Cardiac muscle cell (in vitro differentiated cells and primary cell): ENCODE measurements at places on chromosomes 3 and 15. TPM values are rescaled to one million over a fixed set of nuclear protein-coding genes. Genes with fewer than 3 reads are reported as not detected.

Gene TERC
- 0.61 TPM in 1 of 2 replicates, not detected in the other for polyA plus RNA-seq

DNA sequence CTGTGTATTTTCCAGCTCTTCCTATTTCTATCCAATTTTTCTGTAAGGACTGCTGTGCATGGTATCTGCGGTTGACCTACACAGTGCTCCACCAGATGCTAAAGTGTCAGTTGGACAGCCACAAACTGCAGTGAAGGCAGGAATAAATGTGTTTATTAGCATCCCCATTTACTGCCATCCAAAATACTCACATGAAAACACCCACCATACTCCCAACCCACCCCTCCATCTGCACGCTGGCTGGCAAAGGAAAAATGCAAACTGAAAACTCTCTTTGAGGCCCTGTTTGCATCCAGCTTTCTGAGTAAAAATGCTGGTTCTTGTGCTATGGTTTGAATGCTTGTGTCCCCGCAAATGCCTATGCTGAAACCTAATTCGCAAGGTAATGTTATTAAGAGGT, 515.5 kb downstream of the ZNF385D start:
- no peak for DNase-seq
- H3K27me3 ChIP-seq: no peaks in the 10 kb centered on the region
- H3K36me3 ChIP-seq: no peaks in the 10 kb centered on the region
- no peak overlapping the region for H3K4me3 ChIP-seq

GRCh38 chr15:98035134-98035533, 74.6 kb downstream of the ARRDC4 start:
- DNase-seq: no peak
- no peak overlapping the region for H3K27ac ChIP-seq
- H3K4me3 ChIP-seq: no peak overlapping the region
- no peaks in the 10 kb centered on the region for H3K36me3 ChIP-seq
- H3K27me3 ChIP-seq: no peaks in the 10 kb centered on the region

Gene FETUB
- not detected in 2 replicates for polyA plus RNA-seq

- H3K4me1 ChIP-seq: peaks cover 17% of the 10 kb centered on the region
- no peak for DNase-seq
- H3K27me3 ChIP-seq: no peaks in the 10 kb centered on the region
- no peak overlapping the region for H3K27ac ChIP-seq
These were observed 101.6 kb downstream of the CPN2 start for GRCh38 chr3:194249323-194250097.

DNA sequence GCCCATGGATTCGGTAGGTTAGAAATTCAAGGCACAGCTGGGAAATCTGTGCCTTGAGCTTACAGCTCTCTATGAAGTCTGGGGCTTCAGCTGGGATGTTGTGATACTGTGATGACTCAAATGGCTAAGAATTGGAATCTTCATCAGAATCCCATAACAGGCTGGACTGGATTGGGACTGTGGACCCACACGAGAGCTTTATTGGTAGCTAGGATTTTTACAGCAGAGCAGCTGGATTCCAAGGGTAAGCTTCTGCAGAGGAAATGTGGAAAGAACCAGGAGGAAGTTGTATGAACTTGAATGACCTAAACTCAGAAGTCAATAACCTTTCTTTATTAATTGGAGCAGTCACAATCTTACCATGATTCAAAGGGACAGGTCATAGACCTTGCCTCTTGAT, 1187.1 kb downstream of the ROBO1 start:
- H3K27me3 ChIP-seq: no peaks in the 10 kb centered on the region
- DNase-seq: no peak
- no peak overlapping the region for H3K4me3 ChIP-seq
- H3K4me1 ChIP-seq: no peaks in the 10 kb centered on the region
- H3K27ac ChIP-seq: no peak overlapping the region
- H3K36me3 ChIP-seq: no peaks in the 10 kb centered on the region

DNA sequence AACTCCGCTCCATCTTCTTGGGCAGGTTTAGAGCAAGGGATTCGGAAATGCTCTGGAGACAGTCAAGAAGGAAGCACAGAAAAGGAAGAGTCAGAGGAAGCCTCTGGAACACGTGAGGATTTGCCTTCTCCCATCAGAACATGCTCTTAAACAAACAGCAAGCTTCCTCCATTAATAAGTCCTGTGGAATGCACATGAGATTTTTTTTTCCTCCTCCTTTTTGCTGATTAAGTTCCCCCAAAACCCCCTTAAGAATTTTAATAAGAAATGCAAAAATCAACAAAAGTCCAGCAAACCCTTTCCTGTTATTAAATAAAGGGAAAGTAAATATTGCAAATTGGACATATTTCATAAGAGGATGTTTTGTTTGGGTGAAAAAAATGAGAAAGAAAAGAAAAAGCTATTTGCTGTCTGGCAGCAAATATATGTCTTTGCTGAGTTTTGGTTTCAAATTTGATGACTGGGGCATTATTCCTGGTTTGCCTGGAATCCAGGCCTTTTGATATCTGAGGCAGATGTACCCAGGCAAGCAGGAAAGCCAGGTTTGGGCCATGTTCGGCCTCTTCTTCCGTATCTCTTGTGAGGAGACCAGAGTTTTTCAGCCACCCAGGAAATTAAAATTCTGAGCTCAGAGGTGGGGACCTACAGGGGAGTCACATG, 7.9 kb upstream of the TSEN2 start:
- H3K27me3 ChIP-seq: no peaks in the 10 kb centered on the region
- H3K27ac ChIP-seq: no peak overlapping the region
- peak; percentile 63 for DNase-seq
- H3K4me1 ChIP-seq: no peaks in the 10 kb centered on the region

Gene ERICH6
- 0.44 and 0.55 TPM in 2 replicates for polyA plus RNA-seq

- H3K4me3 ChIP-seq: no peak overlapping the region
- H3K4me1 ChIP-seq: peaks cover 31% of the 10 kb centered on the region
- H3K27me3 ChIP-seq: no peaks in the 10 kb centered on the region
- H3K36me3 ChIP-seq: no peaks in the 10 kb centered on the region
- H3K27ac ChIP-seq: no peak overlapping the region
These were observed 23.5 kb upstream of the APEH start for GRCh38 chr3:49650637-49651036.

DNA sequence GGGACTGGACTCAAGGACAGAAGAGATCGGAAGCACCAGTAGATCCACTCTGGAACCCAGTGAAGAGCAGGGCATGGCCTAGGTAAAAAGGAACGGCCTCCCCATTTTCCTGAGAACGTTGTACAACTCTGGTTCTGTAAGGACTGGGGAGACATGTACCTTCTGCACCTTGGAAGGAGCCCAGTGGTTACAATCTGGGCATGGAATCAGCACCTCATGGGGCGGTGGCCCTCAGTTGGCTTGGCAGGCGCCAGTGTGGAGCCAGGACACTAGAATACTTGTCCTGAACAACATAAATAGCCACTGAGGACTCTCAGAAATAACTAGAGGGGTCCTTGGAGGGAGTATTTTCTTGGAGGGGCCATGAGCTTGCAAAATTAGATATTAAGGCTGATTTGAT, 25.6 kb downstream of the EAF1 start:
- no peaks in the 10 kb centered on the region for H3K36me3 ChIP-seq
- H3K4me1 ChIP-seq: no peaks in the 10 kb centered on the region
- H3K27ac ChIP-seq: no peak overlapping the region

DNA sequence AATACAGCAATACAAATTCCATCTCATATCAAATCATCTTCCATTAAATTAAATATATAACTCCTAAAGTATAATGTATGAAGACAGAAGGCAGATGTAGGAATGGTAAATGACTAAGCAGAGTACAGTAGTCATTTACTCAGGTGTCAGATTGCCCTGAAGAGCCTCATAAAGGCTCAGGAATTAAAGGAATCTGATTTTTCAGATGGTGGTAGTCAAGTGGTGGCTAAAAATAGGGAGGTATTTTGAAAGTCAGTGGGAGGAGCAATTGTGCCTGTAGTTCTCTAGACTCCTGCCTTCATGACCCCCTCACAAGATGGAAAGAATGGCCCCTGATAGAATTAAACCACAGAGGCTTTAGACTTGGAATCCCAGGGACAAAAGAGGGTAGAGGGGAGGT, 142.7 kb upstream of the SYNPR start:
- peaks cover 17% of the 10 kb centered on the region for H3K4me1 ChIP-seq
- no peak for DNase-seq
- H3K36me3 ChIP-seq: no peaks in the 10 kb centered on the region
- H3K27me3 ChIP-seq: no peaks in the 10 kb centered on the region
- no peak overlapping the region for H3K4me3 ChIP-seq
- H3K27ac ChIP-seq: peak overlapping the region; percentile 98

GRCh38 chr15:38377636-38378035, 76.3 kb upstream of the FAM98B start:
- H3K4me3 ChIP-seq: no peak overlapping the region
- no peaks in the 10 kb centered on the region for H3K36me3 ChIP-seq
- H3K4me1 ChIP-seq: no peaks in the 10 kb centered on the region

Gene MST1R
- 2.1 and 3.4 TPM in 2 replicates for polyA plus RNA-seq

- no peaks in the 10 kb centered on the region for H3K36me3 ChIP-seq
- peaks cover 6% of the 10 kb centered on the region for H3K4me1 ChIP-seq
- no peak overlapping the region for H3K27ac ChIP-seq
- DNase-seq: no peak
- H3K27me3 ChIP-seq: no peaks in the 10 kb centered on the region
These were observed 374.7 kb downstream of the VPS13C start for GRCh38 chr15:61685534-61685933.

DNA sequence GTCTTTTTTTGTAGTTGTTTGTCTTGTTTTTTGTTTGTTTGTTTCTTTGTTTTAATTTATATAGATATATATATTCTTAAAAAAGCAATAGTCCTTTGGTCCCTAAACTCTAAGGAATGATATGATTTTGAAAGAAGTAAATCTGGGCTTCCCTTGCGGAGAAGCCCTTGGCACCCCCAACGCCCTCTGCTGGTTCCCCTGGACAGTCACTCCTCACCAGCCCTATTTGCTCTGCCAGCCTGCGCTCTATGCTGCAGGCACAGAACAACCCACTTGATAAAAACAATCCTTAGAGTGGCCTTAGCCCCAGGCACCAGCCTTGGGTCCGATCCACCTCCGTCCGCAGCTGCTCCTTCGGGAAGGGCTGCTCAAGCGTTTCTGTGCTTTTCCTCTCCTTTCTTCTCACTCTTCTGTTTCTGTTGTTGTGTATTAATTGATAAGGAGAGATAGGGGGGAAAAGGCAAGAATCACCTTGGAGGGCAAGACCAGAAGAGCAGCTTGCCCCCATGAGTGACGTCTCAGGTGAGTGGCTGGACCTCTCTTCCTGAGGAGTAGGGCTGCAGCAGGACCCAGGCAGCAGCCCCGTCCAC, 13.7 kb upstream of the PARP6 start:
- no peak overlapping the region for H3K27ac ChIP-seq
- H3K4me1 ChIP-seq: no peaks in the 10 kb centered on the region
- H3K36me3 ChIP-seq: no peaks in the 10 kb centered on the region
- H3K27me3 ChIP-seq: no peaks in the 10 kb centered on the region
- no peak overlapping the region for H3K4me3 ChIP-seq

DNA sequence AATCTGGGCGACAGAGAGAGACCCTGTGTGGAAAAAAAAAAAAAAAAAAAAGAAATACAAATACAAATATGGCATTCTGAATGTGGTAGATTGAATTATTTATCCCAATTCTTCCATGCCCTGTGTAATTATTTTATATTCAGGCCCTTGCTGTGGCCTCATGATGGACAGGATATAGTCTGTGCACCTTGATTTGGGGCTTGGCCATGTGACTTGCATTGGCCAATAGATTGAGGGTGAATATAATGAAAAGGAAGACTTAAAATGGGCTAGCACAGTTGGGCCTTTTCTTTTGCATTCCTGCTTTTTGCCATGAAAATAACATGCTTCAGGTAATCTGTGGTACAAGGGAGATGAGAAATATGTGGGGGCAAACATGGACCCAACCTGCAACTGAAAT, 27.1 kb upstream of the IGF2BP2 start:
- no peak for DNase-seq
- H3K4me3 ChIP-seq: no peak overlapping the region

DNA sequence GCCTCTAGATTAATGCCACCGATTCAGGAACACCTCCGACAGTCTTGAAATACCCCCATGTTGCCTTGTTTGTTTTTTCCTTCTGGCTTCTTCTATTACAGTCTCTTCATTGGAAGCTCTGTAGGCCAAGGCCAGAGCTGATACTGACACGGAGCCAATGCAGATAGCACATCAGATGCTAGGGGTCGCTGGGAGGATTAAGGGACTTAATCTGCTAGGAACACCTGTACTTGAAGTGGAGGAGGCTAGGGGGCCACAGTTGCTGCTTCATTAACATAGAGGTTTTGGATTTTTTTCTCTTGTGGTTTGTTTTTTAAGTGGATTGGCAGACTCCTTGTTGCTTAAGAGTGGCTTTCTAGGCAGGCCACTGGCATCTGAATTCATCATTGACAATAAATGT, 49.6 kb downstream of the PARP14 start:
- no peak overlapping the region for H3K27ac ChIP-seq
- DNase-seq: no peak
- H3K36me3 ChIP-seq: no peaks in the 10 kb centered on the region
- H3K27me3 ChIP-seq: no peaks in the 10 kb centered on the region
- no peak overlapping the region for H3K4me3 ChIP-seq

Gene TRMT10C
- polyA plus RNA-seq: 40.1 and 40.6 TPM in 2 replicates

- no peak for DNase-seq
- H3K27ac ChIP-seq: no peak overlapping the region
- no peaks in the 10 kb centered on the region for H3K36me3 ChIP-seq
- H3K4me1 ChIP-seq: no peaks in the 10 kb centered on the region
These were observed 140.4 kb downstream of the SLC9A9 start for GRCh38 chr3:143707848-143708247.

DNA sequence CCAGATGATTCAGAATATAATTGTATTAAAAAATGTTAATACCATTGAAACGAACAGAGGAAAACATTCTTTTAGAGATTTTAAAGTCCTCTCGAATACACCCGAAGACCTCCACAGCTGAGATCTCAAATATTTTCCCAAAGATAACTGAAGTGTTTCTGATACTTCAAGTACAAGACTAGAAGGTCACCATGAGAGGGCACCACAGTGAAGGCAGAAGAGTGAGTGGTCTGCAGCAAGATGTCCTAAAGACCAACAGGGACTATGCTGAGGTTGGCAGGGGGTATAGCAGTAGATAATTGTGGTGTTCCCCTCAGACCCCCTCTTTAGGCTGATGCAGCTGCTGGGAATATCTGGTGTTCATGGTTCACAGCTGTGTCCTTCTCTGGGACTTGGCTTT, 156.5 kb downstream of the PDCD6IP start:
- H3K36me3 ChIP-seq: no peaks in the 10 kb centered on the region
- no peak overlapping the region for H3K4me3 ChIP-seq
- no peaks in the 10 kb centered on the region for H3K27me3 ChIP-seq
- no peak overlapping the region for H3K27ac ChIP-seq

Gene AQP9
- not detected in 2 replicates for polyA plus RNA-seq

Gene ADGRG7
- 38.6 and 49.4 TPM in 2 replicates for polyA plus RNA-seq

- H3K27ac ChIP-seq: no peak overlapping the region
- no peaks in the 10 kb centered on the region for H3K36me3 ChIP-seq
- H3K4me1 ChIP-seq: peaks cover 5% of the 10 kb centered on the region
- no peaks in the 10 kb centered on the region for H3K27me3 ChIP-seq
These were observed 261.3 kb upstream of the NECTIN3 start for GRCh38 chr3:110810356-110810755.

GRCh38 chr15:40050788-40051470, 11.9 kb upstream of the SRP14 start:
- peak; percentile 43 for DNase-seq
- H3K36me3 ChIP-seq: no peaks in the 10 kb centered on the region
- H3K4me3 ChIP-seq: no peak overlapping the region
- peaks cover 14% of the 10 kb centered on the region for H3K4me1 ChIP-seq

GRCh38 chr3:185687271-185687878, 101.3 kb downstream of the SENP2 start:
- no peaks in the 10 kb centered on the region for H3K4me1 ChIP-seq
- H3K27ac ChIP-seq: peak overlapping the region; percentile 16
- no peak overlapping the region for H3K4me3 ChIP-seq
- no peak for DNase-seq
- no peaks in the 10 kb centered on the region for H3K27me3 ChIP-seq
- peaks cover 70% of the 10 kb centered on the region for H3K36me3 ChIP-seq
